ENCODE measurements at places on chromosomes 7 and 10. TPM values are rescaled to one million over a fixed set of nuclear protein-coding genes. Genes with fewer than 3 reads are reported as not detected.

The CHST15 gene
- 11.0 TPM for polyA plus RNA-seq

The MORN4 gene
- polyA plus RNA-seq = 4.0 TPM

The CALCR gene
- polyA plus RNA-seq = not detected

The SLC16A12 gene
- polyA plus RNA-seq = 0.13 TPM

The PON1 gene
- 0.12 TPM for polyA plus RNA-seq

The NKX1-2 gene
- polyA plus RNA-seq = not detected

The TMEM213 gene
- not detected for polyA plus RNA-seq

The CHAT gene
- not detected for polyA plus RNA-seq

The GJC3 gene
- polyA plus RNA-seq = 1.3 TPM

The KCNIP2 gene
- 12.0 TPM for polyA plus RNA-seq

The MYH16 gene
- not detected for polyA plus RNA-seq

The PRPF18 gene
- 19.2 TPM for polyA plus RNA-seq

The ANKRD2 gene
- 0.67 TPM for polyA plus RNA-seq

The HTR5A gene
- not detected for polyA plus RNA-seq

The SP4 gene
- polyA plus RNA-seq = 1.3 TPM

The GIMAP6 gene
- 7.5 TPM for polyA plus RNA-seq

The RNF32 gene
- 1.3 TPM for polyA plus RNA-seq

The ASZ1 gene
- not detected for polyA plus RNA-seq

The PRSS1 gene
- polyA plus RNA-seq = 17.3 TPM

The ZNF365 gene
- 0.08 TPM for polyA plus RNA-seq

The DPP6 gene
- polyA plus RNA-seq = 0.68 TPM

The ZNF25 gene
- 11.1 TPM for polyA plus RNA-seq

The HOXA3 gene
- polyA plus RNA-seq = 0.86 TPM

The CYP2E1 gene
- polyA plus RNA-seq = 3.1 TPM

The SPDYE1 gene
- not detected for polyA plus RNA-seq

The AOAH gene
- 12.6 TPM for polyA plus RNA-seq

The CALML3 gene
- polyA plus RNA-seq = 0.36 TPM

The TEX36 gene
- not detected for polyA plus RNA-seq

The SLC18A3 gene
- polyA plus RNA-seq = not detected

The VAX1 gene
- polyA plus RNA-seq = not detected

The UNC5B gene
- 2.1 TPM for polyA plus RNA-seq

The SPDYE6 gene
- 0.16 TPM for polyA plus RNA-seq

The NUTM2A gene
- polyA plus RNA-seq = 1.0 TPM

The ANKRD61 gene
- polyA plus RNA-seq = 0.16 TPM

The TEX47 gene
- polyA plus RNA-seq = not detected

The IDI2 gene
- not detected for polyA plus RNA-seq

Measured in adipose tissue (tissue), 3 donors.